ENCODE measurements at places on chromosomes 7 and 10.

- no peak for DNase-seq
Observed at GRCh38 chr10:79932307-79932706, 16.6 kb downstream of the SFTPD start.

DNA sequence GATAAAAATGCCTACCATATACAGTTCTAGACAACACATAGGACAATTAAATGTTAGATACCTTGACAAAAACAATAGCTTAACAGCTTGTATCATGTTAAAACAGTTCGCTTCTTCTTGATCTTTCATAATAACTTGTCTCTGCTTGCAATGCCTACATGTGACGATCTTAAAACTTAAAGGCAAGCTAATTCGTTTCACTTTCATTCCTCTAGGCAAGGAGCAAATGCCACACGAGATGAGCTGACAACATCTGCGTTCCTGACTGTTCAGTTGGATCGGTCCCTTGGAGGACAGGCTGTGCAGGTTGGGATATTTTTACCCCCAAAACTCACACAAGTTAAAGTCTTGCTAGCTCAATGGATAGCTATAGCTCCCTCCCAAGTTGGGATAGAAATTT, 51.6 kb upstream of the ARL4A start:
- DNase-seq = no peak

DNA sequence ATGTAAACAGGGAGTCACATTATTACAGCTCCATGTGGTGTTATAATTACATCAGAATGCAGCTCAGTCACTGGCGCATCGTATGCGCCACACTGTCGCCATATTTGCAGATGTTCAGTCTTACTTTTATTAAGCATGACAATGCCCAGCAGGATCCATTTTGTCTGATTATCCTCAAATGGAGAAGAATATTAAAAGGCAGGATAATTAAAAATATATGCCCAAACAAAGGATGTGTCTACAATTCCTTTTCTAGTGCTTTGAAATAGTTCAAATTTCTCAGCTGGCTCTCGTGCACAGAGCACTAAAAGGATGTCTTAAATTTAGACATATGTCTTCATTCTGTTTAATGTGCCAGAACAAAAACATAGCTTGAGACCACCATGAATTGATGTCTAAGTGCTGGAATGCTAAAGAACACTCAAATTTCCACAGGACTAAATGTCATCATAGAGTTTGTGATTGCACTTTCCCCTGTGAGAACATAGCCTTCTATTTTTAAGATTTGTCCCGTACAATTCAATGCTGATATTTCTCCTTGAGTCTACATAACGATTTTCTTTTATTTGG, 168.0 kb downstream of the DKK1 start:
- DNase-seq = no peak

DNA sequence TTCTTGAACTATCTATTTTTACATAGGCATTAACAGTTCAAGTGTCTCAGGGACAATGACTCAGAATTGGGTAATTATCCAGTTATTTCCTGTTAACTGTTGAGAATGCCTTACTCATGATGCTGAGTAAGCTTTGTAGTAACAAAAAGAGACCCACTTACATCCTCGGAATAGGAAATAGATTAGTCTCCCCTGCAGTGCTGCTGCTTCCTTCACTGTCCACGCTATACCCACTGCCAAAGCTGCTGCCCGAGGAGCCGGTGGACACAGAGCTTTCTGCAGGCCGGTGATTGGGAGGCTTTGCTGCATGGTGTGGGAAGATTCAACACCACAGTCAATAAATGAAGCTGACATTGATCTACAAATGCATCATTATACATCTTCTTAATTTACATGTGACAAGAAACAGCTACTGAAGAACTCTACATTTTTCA, 357.1 kb downstream of the PCLO start:
- no peak for DNase-seq

- DNase-seq = no peak
Observed at GRCh38 chr10:132855889-132856288, 69.9 kb upstream of the NKX6-2 start.

DNA sequence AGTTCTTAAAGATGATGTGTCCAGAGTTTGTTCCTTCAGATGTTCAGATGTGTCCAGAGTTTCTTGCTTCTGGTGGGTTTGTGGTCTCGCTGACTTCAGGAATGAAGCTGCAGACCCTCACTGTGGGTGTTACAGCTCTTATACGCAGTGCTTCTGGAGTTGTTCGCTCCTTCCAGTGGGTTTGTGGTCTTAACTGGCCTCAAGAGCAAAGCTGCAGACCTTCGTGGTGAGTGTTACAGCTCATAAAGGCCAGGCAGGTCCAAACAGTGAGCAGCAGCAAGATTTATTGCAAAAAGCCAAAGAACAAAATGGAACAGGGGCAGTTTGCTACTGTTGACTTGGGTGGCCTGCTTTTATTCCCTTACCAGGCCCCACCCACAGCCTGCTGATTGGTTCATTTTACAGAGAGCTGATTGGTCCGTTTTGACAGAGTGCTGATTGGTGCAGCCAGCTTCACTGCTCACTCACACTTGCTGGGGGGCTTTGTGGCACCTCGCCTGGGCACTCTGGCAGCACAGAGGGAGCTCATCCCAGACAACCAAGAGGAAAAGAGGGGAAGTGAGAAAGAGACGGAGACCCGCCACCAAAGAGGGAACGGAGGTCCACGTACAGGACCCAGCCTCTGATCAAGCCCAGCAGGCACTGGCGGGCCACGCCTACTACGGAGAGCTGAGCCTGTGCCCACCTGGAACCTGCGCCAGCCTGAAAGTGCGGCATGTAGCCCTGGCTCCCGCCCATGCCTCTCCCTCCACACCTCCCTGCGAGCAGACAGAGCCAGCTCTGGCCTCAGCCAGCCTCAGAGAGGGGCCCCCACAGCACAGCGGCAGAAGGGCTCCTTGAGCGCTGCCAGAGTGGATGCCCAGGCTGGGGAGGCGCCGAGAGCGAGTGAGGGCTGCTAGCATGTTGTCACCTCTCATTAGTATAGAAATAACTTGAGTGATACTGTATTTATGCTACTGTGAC, 55.8 kb upstream of the SEMA3C start:
- no peak for DNase-seq

DNA sequence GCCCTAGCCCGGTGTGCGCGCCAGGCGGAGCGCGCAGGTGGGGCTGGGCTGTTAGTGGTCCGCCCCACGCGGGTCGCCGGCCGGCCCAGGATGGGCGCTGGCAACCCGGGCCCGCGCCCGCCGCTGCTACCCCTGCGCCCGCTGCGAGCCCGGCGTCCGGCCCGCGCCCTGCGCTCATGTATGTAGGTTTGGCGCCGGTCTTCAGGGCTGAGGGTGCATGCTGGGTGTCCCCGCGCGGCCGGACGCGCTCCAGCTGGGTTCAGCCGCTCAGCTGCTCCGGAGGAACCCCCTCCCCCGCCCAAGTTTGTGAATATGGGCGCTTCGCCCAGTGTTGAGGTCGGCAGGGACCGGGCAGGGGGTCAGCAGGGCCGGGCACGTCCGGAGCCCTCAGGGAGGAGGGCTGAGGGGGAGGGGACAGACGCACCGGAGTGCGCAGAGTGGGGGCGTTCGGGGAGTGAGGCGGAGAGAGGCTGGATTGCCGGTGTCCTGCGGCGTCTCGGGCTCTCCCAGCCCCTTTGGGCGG, 559 bp downstream of the VWC2 start:
- DNase-seq = no peak

- DNase-seq = no peak
Observed at GRCh38 chr10:77463499-77463898, 174.1 kb downstream of the KCNMA1 start.

- DNase-seq = no peak
Observed at GRCh38 chr10:11698691-11699549, 43.3 kb upstream of the ECHDC3 start.

- no peak for DNase-seq
Observed at GRCh38 chr7:136566491-136566890, 302.0 kb upstream of the CHRM2 start.

DNA sequence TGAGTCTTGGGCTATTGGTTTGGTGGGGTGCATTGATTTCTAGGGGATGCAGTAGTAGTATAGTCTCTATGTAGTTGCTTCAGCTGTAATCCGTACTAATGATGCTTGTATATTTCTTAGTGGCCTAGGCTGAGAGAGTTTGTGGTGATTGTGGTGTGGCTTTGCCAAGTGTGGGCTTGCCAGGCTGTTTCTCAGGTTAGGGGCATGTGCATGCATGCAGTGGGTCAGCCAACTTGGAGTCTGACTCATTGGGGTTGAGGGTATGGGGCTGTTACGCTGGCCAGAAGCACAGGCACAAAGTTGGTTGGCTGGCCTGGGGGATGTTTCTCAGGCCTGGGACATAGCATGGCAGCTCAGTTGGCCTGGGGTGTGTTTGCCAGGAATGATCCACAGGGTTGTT, 25.7 kb upstream of the PLA2G12B start:
- DNase-seq = no peak

DNA sequence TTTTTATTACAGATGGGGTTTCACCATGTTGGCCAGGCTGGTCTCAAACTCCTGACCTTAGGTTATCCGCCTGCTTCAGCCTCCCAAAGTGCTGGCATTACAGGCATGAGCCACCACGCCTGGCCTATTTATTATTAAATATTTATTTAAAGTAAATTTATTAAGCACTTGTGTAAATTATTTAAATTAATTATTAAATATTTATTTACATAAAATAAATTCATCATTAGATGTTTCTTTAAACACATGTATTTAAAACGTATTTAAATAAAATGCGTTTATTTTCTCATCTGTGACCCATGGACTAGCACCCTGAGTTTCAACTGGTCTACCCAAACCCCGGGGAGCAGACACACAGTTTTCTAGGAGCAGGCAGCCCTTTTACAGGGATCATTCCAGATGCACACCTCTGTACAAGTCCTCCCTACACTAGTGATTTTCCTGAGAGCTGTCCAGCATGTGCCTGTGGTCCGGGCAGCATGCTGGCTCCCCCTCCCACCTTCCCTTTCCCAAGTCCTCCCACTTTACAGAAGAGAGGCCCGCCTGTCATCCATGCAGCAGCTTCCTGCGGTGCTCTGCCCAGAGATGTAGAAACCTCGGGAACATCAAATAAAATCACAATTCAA, 89.2 kb upstream of the ATP6V0A4 start:
- DNase-seq = no peak

DNA sequence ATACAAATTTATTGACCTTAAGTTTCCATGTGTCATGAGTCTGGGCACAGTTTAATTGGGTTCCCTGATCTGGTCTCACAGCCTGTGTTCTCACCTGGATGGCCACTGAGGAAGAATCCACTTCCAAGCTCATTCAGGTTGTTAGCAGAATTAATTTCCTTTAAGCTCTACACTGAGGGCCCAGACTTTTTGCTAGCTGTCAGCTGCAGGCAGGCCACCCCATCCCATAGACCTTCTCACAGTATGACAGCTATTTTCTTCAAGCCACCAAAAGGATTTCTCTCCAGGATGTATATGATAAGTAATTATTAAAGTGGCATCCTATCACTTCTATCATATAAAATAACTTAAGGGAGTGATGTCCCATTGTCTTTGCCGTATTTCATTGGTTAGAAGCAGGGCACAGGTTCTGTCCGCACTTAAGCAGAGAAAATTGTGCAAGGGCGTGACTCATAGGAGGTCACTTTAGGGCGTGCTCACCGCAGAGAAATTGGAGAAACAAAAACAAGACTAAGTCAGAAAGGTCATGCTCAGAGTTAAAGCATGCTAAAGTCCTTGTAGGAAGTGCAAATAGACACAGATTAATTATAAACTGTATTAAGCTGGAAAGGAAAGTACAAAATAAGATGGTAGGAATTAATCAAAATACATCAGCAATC, 109.9 kb downstream of the AHR start:
- DNase-seq = no peak

DNA sequence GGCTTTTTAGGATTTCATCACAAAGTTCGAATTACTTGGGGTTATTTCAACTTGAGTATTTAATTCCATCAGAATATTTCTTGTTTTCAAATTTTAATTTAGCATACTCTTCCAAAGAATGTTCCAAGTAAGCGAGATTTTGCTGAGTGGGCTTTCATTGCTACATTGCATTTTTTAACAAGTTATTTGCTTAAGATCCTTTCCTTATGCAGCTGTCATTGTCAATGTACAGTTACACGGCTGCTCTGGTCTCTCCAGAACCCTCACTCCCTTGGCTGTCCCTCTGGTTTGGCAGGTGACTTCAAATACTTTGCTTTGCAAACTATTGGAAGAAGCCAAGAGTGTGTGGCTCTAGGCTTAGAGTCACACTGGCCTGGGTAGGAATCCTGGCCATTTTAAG, 80.0 kb downstream of the CFAP58 start:
- DNase-seq = no peak

DNA sequence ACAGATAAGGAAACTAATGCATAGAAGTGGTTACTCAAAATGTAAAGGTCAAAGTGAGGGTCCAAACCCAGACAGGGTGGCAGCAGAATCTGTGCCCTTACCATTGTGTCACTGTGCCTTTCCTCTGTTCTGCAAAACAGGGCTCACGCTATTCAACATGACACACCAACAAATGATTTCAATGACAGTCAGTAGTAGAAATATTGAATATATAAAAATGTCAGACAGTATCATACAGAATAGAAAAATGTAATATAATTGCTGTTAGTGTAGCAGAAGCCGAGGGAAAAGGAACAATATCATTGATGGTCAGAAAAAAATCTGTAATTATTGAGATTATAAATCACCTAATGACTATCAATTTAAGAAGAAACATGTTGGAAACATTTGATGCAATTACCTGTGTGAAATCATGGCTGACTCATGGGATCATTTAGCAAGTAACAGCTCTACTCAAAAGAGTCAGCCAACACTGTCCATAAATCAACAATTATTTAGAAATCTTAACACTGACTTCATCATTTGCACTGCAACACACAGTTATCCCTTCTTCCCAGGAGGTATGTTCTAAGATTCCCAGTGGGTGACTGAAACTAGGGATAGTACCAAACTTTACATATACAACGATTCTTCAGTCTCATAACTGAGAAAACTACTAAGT, 198.7 kb downstream of the DGKI start:
- DNase-seq = no peak

DNA sequence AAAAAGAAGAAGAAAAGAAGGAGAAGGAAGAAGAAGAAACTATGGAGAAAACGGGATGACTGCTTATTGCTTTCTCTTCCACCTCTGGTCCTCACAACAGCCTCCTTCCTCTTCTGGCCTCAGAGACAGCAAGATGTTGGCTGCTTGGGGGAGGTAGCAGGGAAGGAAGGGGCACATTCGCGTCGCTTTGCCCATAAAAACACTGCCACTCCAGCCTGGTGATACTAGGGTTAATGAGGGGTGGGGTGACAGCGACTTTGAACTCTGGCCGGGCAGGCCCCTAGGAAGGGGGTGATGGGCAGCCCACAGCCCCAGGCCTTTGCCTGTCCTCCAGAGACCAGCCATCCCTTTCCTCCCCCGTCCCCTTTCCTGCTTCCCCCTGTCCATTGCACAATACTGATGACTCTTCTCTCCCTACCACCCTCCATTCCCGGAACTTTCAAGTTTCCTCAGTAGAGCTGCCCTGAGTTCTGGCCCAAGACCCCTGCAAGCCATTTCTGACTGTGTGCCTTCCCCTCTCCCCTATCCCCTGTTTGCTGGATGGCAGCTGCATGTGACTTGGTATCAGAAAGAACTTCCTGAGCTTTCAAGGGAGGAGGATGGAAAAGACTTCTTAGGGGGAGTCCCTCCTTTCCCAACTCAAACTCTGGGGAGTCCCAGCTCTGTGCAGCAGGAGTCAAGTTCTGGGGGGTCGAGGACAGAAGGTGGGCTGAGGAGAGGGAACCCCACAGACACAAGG, 2.2 kb upstream of the CUEDC2 start:
- no peak for DNase-seq

- no peak for DNase-seq
Observed at GRCh38 chr10:63587191-63587590, 66.0 kb downstream of the REEP3 start.
